Activated CD4-positive, alpha-beta T cell treated with anti-CD3 and anti-CD28 coated beads, Interleukin-2, amount 50 U/mL, for 48 hours (primary cell): ENCODE measurements at places on chromosomes 6 and 20.

GRCh38 chr6:28656715-28657114, 131.0 kb downstream of the GPX5 start:
- DNase-seq = no peak

GRCh38 chr6:42960243-42961019, at the start of gene GNMT:
GNMT (plus strand) TSS chr6:42960754; CDS start chr6:42960768, 14 bp downstream.
- peak; percentile 44 for DNase-seq

GRCh38 chr6:12782136-12782535, 65.6 kb downstream of the PHACTR1 start:
- DNase-seq = no peak

DNA sequence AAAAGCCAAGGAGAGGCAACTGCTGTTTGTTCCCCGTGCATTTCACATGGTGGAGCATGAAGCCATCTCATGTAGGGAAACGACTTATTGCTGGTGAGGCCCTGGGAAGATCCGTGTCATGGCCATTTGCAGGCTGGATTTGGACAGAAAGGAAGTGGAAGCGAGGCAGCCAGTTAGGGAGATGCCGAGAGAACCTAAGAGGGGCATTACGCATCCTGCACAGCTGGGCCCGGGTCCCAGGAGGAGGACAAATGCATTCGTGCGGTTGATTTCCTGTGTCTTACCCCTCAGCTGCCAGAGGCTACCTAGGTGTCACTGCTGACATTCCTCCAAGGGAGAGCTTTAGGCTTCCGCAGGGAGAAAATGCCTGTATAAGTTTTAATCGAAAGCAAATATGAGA, 316.2 kb upstream of the CDYL start:
- no peak for DNase-seq

- DNase-seq = no peak
Measured at GRCh38 chr6:84017709-84018452, 15.7 kb upstream of the MRAP2 start.

GRCh38 chr6:16993396-16993795, 108.5 kb upstream of the STMND1 start:
- DNase-seq = no peak

GRCh38 chr20:50412069-50412468, 98.1 kb upstream of the PTPN1 start:
- no peak for DNase-seq

DNA sequence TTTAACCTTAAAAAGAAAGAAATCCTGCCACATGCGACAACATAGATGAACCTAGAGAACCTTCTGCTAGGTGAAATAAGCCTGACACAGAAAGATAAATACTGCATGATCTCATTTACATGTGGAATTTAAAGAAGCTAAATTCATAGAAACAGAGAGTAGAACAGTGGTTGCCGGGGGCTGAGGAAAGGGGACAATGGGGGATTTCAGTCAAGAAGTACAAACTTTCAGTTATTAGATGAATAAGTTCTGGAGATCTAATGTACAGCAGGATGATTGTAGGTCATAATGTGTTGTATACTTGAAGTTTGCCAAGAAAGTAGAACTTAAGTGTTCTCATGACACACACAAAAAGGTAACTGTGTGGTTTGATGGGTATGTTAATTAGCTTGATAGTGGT, 204.3 kb upstream of the PRSS16 start:
- no peak for DNase-seq

- no peak for DNase-seq
Measured at GRCh38 chr6:116611056-116611455, 5.2 kb upstream of the RSPH4A start.

GRCh38 chr20:18588574-18588933, 700 bp downstream of the DTD1 start:
- DNase-seq = peak; percentile 26

- DNase-seq = no peak
Measured at GRCh38 chr20:2563116-2563515, 26.7 kb downstream of the TMC2 start.

GRCh38 chr6:106613590-106613989, 15.7 kb downstream of the RTN4IP1 start:
- no peak for DNase-seq

DNA sequence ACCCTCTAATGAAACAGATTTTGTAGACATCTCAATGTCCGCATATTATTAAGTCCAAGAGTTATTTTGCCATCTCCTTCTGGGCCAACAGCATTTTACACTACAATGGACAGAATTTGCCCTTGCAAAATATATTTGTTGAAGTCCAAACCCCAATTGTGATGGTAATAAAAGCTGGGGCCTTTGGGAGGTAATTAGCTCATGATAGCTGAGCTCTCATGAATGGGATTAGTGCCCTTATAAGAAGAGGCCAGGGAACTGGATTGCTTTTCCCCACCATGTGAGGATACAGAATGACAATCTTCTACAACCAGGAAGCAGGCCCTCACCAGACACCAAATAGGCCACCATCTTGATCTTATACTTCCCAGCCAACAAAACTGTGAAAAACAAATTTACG, 44.9 kb upstream of the MTRF1L start:
- no peak for DNase-seq

- no peak for DNase-seq
Measured at GRCh38 chr6:141437011-141437410, 695.7 kb upstream of the GJE1 start.

DNA sequence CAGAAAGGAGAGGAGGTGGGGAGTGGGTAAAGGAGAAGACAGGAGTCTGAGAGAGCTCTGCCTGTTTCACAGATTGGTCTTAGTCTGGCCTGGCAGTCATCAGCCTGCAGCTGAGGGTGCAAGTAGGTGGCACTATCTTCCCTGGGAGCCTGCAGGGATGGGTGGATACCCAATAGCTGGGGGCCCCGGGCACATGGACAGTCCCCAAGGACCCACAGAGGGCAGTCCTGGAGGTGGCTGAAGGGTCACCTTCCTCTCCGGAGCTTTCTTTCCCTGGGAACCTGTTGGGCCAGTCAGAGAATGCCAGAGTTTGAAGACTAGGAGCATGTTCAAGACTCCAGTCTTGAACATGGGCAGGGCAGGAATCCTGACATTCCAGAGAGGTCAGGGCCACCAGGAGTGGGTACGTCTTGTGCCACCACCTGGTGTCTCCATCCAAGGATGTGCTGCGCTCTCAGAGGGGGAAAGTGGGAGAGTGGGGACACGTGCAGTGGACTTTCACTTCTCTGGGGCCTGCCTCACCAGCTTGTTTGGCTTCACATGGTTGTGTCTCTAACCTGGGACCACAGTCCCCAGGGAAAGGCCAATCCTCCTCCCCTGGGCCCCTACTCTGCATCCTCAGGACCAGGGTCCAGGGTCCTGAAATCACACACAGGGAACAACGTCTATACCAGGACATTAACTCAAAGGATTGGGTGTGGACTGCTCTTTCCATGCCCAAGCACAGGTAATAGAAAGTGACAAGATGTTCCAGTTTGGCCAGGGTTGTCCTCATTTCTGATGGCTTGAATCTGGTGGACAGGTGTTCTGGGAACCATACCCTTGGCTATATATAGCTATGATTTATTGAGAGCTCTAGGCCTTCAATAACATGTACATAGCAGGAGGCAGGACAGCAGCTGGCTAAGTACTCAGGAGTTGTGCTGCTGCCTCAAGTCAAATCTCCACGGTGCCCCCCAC, 18.0 kb downstream of the AARS2 start:
- no peak for DNase-seq

- DNase-seq = no peak
Measured at GRCh38 chr6:39419607-39420006, 97.1 kb upstream of the KCNK16 start.

DNA sequence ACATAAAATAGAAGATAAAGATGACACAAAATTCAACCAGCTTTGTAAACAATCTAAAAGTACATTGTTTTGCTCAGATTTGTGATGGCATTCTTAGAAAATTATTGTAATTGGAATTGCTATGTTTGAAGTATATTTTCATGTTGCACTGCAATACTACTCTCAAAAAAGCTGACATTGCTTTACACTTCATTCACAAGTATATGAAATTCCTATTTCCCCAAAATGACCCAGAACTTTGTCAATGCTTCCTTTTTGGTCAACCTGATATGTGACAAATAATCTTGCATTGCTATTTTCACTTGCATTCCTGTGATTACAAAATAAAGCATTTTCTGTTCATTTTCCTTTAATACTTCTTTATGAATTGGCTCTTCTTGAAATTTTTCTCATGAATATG, 104.1 kb upstream of the BMP5 start:
- DNase-seq = no peak

DNA sequence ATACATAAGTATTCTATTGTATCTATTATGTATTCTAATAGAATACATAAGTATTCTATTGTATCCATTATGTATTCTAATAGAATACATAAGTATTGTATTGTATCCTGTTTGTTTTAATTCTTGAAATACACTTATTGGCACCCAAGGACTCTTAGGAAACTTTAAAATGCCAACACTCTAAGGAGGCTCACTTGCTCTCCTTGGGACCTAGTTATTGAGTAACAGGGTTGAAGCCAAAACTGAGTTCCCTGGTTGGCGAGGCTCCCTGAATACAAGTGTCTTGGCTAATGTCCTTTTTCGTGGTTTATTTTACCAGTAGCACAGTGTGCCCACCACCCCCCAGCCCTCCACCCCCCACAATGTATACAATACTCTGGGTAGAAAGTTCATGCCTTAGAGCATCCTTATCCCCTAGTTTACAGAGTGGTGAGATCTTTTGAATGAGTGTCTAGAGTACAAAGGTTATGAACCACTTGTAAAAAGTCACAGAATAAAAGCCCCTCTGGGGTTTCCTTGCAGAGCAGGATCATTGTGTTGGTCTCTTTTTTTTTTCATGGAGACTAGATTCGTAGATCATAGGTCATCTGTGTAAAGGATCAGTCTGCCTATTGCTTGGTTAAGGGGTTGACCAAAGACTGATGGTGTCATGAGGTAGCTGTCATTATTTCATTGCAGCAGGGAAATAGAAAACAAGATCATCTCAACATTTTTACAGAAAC, 32.5 kb upstream of the PRDM1 start:
- DNase-seq = no peak

- no peak for DNase-seq
Measured at GRCh38 chr20:19320005-19320404, 107.6 kb downstream of the SLC24A3 start.

- no peak for DNase-seq
Measured at GRCh38 chr20:24762791-24763350, 186.2 kb upstream of the CST7 start.

DNA sequence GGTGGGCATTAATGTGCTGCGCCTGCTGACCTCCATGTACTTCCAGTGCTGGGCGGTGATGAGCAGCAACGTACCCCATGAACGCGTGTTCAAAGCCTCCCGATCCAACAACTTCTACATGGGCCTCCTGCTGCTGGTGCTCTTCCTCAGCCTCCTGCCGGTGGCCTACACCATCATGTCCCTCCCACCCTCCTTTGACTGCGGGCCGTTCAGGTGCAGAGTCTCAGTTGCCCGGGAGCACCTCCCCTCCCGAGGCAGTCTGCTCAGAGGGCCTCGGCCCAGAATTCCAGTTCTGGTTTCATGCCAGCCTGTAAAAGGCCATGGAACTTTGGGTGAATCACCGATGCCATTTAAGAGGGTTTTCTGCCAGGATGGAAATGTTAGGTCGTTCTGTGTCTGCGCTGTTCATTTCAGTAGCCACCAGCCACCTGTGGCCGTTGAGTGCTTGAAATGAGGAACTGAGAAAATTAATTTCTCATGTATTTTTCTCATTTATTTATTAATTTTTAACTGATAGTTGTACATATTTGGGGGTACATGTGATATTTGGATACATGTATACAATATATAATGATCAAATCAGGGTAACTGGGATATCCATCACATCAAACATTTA, 35.2 kb upstream of the NOP56 start:
- no peak for DNase-seq

DNA sequence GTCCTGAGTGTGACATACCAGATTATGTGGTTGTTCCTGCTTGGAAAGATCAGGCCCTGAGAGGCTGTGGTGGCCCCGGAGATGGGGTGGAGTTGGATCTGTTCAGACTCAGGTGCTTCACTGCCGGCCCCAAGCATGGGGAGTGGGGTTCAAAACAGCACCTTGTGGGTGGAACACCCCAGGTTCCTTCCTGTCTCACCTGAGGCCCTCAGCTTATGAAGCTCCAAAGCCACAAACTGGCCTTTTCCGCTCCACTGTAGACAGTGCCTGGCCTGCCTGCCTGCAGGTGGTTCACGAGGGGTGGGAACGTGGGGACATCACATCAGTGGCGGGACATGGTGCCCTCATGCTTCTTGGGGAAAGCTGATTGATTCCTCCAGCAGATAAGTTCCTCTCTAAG, 146.4 kb downstream of the TAF4 start:
- DNase-seq = no peak

DNA sequence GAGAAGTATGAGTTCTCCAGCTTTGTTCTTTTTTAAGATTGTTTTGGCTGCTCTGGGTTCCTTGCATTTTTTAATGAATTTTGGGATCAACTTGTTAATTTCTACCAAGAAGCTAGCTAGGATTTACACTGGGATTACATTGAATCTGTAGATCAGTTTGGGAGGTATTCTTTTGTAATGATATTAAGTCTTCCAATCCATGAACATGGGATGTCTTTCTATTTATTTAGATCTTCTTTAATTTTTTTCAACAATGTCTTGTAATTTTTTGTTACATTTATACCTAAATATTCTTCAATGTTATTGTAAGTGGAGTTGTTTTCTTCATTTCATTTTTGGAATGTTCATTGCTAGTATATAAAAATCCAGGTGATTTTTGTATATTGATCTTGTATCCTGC, 12.5 kb downstream of the PRIM2 start:
- no peak for DNase-seq

DNA sequence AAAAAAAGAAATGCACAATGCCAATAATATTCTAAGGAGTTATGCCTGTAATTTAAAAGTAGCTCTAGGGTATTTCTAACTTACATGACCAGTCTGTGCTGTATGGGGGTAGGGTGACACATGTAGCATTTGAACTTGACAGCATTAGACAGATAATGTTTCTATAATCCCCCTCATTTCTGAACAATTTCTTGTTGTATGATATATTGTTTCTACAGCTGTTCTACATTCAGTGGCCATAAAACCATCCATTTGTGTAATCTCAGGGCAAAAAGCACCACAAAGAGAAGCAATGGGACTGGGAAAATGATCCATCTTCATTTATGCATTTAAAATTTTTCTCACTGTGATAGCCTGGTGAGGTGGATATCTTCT, 767.8 kb downstream of the TFAP2A start:
- no peak for DNase-seq

GRCh38 chr6:41900861-41901260, 5.7 kb upstream of the USP49 start:
- DNase-seq = no peak

- DNase-seq = no peak
Measured at GRCh38 chr20:3839328-3839727, 7.3 kb upstream of the MAVS start.
